Naive thymus-derived CD4-positive, alpha-beta T cell (primary cell): ENCODE measurements at places on chromosomes 2 and 18. TPM values are rescaled to one million over a fixed set of nuclear protein-coding genes. Genes with fewer than 3 reads are reported as not detected.

GRCh38 chr2:121530212-121530705 lies 421 bp upstream of the RNU4ATAC start:
- peak; percentile 91 for DNase-seq

- DNase-seq = no peak
Observed at GRCh38 chr2:172009823-172010222, 10.1 kb downstream of the METAP1D start.

DNA sequence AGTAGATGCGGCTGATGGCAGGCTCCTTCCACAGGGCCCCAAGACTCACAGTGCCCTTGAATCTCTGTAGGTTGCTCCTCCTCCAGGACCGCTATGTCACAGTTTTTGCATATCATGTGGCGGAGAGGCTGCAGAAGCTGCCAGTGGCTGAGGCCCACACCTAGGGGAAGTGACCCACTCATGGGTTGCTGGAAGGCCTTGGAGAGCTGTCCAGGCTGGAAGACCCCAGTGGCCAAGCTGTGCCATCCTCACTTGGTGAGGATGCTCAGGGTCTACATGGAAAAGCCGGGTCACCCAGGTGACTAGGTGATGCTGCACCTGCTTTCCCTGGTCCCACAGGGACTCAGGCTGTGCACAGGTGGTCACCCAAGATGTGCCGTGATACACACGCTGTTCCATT lies 90.6 kb downstream of the SEPTIN10 start:
- no peak for DNase-seq

GRCh38 chr2:15031745-15032240 lies 399.3 kb downstream of the LRATD1 start:
- DNase-seq = no peak

GRCh38 chr2:43484323-43484930 lies 111.4 kb downstream of the THADA start:
- peak; percentile 56 for DNase-seq

GRCh38 chr2:240430595-240430994 lies 4.9 kb upstream of the GPC1 start:
- DNase-seq = no peak

- DNase-seq = no peak
Observed at GRCh38 chr2:203164311-203164935, 74.4 kb upstream of the CYP20A1 start.

Gene CFAP65
- total RNA-seq = not detected

Gene MYO1B
- 0.43 TPM for total RNA-seq

Gene PCARE
- not detected for total RNA-seq
